H1 (cell line): ENCODE measurements at places on chromosomes 6 and 20.

DNA sequence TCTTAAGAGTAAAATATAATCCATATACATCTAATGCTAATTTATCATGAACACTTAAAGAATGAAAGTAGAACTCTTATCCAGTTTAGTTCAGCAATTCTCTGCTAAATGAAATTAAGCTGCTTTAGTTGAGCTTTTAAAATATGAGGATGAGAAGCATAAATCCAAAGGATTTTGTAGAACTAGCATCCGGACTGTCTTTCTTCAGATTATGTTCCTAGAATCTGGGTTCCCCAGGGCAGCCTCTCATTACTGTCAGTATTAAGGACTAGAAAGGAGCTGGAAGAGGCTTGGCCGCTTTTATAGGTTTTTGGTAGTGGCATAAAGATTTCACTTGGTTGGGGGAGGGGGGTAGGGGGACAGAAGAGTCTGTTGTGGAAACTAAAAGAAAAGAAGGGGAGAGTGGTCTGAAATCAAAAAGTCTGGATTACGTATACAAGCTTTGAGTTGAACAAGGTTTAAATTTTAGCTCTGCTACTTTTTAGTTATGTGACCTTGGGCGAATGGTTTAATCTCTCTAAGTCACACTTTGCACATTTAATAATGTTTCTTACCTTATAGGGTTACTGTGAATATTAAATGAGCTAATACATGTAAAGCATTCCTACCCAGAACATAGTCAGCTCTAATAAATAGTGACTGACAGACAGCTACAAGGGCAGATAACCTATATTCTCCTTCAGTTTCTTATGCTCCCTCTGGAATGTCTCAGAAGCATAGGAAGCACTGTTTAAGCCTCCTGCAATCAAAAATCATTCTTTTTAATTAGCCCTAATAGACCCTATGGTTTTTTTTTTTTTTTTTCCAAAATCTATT lies 3.7 kb downstream of the SGK1 start:
- no peak for DNase-seq

- DNase-seq: no peak
Observed at GRCh38 chr6:96075826-96076225, 60.1 kb downstream of the FUT9 start.

DNA sequence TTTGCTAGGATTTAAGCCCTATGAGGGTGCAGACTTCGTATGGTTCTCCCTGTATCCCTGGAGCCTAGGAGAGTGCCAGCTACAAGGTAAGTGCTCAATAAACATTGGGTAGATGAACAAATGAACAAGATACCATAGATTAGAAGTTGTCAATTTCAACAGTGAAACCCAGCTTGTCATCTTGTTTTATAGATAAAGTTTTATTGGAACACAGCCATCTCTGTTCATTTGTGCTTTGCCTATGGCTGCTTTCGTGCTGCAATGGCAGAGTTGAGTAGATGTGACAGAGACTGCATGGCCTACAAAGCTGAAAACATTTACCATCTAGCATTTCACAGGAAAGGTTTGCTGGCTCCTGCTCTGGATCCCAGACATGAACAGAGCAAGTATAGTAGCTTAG lies 5.6 kb downstream of the DAAM2 start:
- no peak for DNase-seq

DNA sequence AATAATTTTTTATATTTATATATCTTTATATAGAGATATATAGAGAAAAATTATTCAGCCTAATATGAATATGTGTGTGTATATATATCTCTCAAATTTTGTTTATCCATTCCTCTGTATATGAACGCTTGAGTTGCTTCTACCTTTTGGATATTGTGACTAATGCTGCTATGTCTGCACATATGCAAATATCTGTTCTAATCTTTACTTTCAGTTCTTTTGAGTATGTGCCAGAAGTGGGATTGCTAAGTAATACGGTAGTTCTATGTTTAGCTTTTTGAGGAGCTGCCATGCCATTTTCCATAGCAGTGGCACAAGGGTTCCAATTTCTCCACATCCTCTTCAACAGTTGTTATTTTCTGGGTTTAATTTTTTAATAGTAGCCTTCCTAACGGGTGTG lies 72.8 kb upstream of the CEP85L start:
- no peak for DNase-seq

DNA sequence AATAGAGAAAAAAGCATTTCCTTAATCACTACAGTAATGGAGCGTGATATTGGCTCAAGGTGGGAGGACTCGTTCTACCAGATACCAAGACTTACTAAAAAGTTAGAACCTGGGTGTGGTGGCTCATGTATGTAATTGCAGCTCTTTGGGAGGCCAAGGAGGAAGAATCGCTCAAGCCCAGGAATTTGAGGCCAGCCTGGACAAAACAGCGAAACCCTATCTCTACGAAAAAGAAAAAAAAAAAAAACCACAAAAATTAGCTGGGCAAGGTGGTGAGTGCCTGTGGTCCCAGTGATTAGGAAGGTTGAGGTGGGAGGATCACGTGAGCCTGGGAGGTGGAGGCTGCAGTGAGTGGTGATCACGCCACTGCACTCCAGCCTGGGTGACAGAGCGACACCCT lies 24.0 kb upstream of the ATRN start:
- DNase-seq: no peak

DNA sequence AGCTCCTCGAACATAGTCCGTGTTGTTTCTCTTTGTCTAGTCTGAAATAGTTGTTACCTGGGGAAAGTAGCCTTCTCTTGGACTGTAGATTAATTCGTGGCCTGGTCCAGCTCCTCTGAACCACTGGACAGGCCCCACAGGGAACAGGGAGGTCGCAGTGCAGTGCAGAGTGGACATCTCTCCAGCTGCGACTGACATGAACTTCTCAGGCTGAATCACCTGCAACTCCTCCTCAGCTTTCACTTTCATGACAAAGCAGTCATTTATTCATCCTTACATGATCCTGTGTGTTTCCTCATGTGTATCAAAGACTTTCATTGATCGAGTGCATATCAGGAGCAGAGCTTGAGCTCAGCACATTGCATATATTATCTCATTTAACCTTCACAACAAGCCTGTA lies 19.1 kb upstream of the SIRPG start:
- DNase-seq: no peak

DNA sequence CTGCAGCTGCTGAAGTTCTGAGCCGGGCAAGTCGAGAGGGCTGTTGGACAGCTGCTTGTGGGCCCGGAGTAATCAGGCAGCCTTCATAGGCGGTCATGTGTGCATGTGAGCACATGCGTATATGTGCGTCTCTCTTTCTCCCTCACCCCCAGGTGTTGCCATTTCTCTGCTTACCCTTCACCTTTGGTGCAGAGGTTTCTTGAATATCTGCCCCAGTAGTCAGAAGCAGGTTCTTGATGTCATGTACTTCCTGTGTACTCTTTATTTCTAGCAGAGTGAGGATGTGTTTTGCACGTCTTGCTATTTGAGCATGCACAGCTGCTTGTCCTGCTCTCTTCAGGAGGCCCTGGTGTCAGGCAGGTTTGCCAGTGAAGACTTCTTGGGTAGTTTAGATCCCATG lies 21.2 kb upstream of the MAPK13 start:
- no peak for DNase-seq

DNA sequence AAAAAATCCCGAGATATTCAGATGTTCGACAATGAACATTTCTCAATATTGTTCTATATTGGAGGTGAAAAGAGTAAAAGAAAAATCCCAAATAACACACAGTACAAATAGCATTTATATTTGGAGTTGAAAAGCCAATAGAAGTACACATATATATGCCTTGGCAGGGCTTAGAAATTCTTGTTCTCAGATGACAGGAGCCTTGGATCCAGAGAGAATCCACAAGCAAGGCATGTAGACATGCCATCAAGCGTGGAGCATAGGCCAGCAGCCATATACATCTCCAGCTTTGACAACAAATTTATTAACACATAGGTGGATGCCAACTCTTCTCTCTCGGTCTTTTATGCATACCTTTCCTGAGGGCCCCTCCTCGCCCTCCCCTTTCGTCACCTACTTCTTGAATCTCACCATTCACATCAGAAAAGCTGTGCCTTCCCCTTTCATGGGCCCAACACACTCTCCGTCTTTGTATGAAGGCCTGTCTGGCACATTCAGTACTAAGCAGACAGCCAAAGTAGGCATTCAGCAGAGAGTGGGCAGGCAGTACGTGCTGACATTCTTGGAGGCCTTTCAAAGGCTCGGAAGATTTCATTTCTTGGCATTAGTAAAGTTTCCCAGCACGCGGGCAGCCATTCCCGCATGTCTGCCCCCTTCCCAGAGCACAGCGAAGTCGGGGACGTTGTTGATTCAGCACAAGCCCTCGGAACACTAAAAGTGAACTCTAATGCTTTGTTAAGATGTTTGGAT lies 18.2 kb downstream of the NEDD9 start:
- no peak for DNase-seq

- no peak for DNase-seq
Observed at GRCh38 chr6:6918216-6918983, 189.4 kb upstream of the RREB1 start.

DNA sequence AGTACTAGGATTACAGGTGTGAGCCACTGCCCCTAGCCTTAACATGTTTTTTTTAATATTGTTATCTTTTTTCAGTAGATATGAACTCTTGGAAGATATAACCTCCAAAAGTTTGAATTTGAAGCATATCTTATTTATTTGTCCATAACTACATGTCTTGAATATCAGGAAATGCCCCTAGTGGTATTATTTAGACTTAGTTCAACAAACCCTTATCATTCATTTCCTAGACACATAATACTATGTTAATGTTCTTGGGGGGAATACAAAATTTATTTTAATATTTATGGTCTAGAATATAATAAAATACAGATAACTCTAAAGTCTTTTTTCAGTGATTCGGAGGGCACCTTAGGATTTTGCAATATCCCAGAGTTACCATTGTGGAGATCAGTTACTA lies 160.7 kb downstream of the HACE1 start:
- no peak for DNase-seq

DNA sequence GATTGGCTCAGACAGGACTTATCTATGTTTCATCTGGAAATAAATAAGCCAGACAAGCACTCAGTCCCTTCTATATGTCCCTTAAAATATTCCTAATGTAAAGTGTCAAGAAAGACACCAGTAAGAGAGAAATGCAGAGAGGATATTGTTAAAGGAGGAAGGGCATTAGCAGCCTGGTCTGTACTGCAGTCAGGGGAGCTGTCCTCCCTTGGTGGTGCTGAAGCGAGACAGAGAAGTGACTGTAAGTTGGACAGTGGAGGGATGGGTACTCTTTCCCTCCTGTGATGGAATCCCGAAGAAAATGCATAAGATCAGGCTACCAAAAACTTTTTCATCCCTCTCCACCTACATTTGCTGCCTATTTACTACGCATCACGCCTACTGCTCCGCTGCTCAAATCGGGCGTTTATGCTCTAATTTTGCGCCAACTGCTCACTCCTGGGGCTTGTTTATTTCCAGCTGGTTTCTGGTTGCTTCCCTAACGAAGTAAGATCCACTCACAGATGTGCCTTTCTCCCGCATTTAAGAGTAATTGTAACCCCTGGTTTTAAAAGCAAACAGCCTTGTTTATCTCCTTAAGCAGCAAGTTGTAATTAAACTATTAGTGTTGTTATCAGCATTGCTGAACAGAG lies 35.2 kb downstream of the PHACTR1 start:
- DNase-seq: no peak

- no peak for DNase-seq
Observed at GRCh38 chr6:33076406-33076934, 680 bp downstream of the HLA-DPB1 start.

- no peak for DNase-seq
Observed at GRCh38 chr6:134740473-134741199, 209.3 kb downstream of the ALDH8A1 start.

GRCh38 chr6:63352069-63352543 lies 32.3 kb upstream of the LGSN start:
- DNase-seq: no peak

DNA sequence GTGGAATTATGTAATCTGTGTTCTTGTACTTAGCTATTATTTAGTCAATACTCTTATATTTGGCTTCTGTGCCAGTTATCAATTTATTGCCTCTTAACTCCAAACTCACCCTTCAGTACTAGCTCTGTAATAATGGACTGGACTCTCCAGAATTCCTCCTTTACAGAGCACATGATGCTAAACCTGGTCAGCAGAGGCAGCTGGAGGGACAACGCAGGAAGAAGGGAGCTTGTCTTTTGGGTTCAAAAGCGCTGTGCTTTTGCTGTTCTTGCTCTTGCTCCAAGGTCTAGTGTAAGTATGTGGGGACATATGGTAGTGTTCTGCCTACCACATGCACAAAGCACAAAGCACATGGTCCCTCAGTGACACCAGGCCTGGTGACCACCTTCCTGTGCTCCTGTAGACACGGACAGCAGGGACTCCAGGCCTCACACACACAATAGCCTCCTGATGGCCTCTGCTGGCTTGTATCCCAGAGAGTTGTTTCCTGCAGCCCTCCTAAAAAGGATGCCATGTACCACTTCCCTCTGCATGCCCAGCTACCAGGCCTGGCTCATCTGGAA lies 46.1 kb downstream of the CHD6 start:
- DNase-seq: no peak

DNA sequence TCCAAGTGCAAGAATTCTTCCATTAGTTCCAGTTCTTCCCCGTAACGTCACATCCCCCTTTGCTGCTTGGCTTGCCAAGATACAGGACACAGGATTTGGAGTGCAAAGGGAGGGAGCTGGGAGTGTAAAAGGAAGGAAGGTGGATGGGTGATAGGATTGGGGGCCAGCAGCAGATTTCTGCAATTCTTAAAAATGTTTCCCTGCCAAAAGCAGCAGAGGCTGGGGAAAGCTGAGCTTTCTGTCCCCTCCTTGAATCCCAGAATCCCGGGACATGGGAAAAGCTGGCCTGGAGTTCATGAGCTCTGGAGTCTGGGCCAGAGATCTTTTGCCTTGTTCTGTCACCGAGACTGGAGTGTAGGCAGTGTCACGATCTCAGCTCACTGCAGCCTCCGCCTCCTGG lies 60.0 kb upstream of the EPB41L1 start:
- no peak for DNase-seq

- no peak for DNase-seq
Observed at GRCh38 chr6:160328447-160328846, 19.7 kb upstream of the SLC22A3 start.

- DNase-seq: no peak
Observed at GRCh38 chr6:35492974-35493284, 4.0 kb downstream of the TEAD3 start.

- no peak for DNase-seq
Observed at GRCh38 chr6:4491501-4492260, 284.5 kb upstream of the CDYL start.

DNA sequence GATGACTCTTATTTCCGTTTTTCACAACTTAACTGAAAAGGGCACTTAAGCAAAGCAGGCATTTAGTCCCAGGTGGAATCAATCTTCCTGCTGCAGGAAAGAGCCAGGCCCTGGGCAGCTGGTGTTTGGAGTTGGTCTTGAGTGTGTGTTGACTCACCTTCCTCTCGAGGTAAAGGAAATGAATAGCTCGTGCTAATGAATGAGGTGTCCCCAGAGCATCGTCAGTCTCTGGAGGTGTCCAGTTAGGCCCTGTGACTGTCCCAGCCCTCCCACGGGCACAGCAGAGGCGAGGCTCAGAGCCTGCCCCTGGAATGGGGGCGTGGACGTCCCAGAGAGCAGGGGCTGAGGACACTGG lies 277.7 kb downstream of the NRN1 start:
- no peak for DNase-seq

- DNase-seq: no peak
Observed at GRCh38 chr6:14189074-14189473, 71.5 kb downstream of the CD83 start.
